ENCODE measurements at places on chromosomes 13 and 19. TPM values are rescaled to one million over a fixed set of nuclear protein-coding genes. Genes with fewer than 3 reads are reported as not detected.

ATP12A gene
- not detected for total RNA-seq

GARIN5B gene
- total RNA-seq = not detected

CCDC70 gene
- not detected for total RNA-seq

CASP14 gene
- total RNA-seq = not detected

PDX1 gene
- total RNA-seq = 0.35 TPM

DOHH gene
- 16.3 TPM for total RNA-seq

KASH5 gene
- not detected for total RNA-seq

PIK3R2 gene
- 33.8 TPM for total RNA-seq

ZGLP1 gene
- 3.8 TPM for total RNA-seq

CD70 gene
- total RNA-seq = 14.7 TPM
